ENCODE measurements at places on chromosomes 2 and 18.

DNA sequence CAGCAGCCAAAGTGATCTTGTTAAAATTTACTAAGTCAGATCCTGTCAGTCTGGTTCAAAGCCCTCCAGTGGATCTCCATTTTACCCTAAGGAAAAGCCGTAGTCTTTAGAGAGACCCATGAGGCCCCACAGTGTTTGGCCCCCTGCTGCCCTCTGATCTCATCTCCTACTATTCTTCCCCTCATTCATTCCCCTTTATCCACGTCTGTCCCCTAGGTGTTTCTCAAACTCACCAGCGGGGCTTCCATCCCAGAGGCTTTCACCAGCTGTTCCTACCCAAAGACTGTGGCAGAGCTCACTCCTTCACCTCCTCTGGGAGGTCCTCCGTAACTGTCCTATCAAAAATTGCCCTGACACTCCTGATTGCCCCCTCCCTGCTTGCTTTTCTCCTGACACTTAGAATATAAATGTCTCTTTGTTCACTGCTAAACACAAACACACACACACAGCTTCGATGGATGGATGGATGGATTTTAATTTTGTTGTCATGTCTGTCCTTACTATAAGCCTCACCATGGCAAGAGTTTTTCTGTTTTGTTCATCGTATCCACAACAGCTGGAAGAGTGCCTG, 26.1 kb downstream of the LIMS1 start:
- no peak for DNase-seq

- DNase-seq, result no peak
These were observed 6.2 kb upstream of the GDF7 start for GRCh38 chr2:20660506-20661420.

DNA sequence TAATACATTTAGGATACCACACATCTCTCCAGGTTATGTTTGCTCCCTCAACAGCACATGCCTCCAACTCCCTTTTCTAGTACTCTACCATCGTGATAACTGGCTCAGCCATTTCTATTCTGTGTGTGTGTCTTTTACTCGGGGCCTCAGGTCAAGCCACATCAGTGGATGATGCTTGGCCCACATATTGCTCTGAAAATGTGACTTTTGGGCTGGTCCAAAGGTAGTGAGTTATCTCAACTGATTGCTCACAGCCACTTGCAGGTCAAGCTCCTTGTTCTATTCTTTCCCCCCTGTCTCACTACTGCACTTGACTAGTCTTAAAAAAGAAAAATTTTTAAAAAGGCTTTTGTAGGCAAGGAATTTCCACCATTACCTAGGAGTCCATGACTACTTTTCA, 5.5 kb downstream of the DSG4 start:
- DNase-seq, result no peak

DNA sequence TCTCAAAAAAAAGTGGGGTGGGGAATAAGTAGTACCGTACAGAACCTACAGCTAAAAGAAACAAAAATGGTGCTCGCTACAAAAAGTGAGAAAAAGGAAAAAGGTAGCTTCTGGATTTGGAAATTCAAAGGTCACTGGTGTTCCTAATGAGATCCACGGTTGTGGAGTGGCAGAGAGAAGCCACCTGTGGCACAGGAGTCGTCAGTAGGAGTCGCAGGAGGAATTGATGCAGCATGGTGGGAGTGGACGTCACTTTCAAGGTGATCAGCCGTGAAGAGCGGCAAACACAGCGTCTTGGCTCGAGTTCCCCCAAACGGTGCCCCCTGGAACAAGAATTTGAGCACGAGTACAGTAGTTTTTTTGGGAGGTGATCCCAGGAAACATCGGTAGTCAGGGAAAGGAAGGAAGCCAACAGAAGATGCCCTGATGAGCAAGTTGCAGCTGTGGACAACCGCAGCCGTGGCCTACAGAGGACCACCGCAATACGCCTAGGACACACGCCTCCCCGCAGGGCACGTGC, 1.4 kb upstream of the TTL start:
- DNase-seq, result peak; percentile 49

- DNase-seq, result no peak
These were observed 430.1 kb downstream of the FBXO15 start for GRCh38 chr18:73717570-73717969.

- no peak for DNase-seq
These were observed 797.6 kb upstream of the CDH2 start for GRCh38 chr18:28974504-28974903.

GRCh38 chr2:26617588-26618083, 23.5 kb downstream of the CIB4 start:
- DNase-seq, result no peak

- DNase-seq, result no peak
These were observed 254.0 kb upstream of the SLC14A2 start for GRCh38 chr18:45361125-45361851.

- no peak for DNase-seq
These were observed 819.6 kb downstream of the RNF144A start for GRCh38 chr2:7736646-7737305.

DNA sequence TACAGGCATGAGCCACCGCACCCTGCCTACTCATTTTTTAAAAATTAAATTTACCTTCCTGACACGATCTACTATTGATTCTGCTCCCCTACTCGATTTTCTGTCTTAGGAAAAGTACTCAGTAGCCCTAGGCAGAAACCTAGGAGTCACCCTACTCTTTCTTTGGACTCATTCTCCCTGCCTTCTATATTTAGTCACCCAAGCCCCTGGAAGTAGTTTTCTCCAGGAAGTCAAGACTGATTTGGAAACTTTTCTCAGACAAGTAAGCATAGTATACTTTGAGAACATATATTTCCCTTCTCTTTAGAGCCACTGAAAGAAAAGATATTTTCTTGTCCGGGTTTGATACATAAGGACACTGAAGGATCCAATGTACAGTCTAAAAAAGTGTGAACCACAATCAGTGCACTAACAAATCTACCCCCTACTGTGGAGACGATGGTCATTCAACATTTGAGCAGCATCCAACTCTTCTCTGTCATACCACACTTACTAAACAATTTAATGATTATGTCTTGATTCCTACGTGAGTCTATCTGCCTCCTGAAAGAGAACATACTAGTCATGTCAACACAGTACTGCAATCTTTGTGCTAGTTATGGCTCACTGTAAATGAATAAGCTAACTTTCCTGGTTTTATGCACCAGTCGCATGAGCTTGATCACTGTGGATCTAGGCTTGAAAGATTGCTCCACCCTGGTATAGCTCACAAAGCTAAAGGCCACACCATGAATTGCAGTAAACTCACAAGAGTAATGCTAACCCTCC, 19.8 kb downstream of the YWHAQ start:
- DNase-seq, result no peak

- no peak for DNase-seq
These were observed 5.5 kb downstream of the RALB start for GRCh38 chr2:120258196-120258595.

All from Jurkat, Clone E6-1 (cell line).